Activated naive CD8-positive, alpha-beta T cell treated with anti-CD3 and anti-CD28 coated beads, Interleukin-2, amount 50 U/mL, for 24 hours (primary cell): ENCODE measurements at places on chromosomes 11 and 22.

- DNase-seq: peak; percentile 48
Observed at GRCh38 chr22:30606455-30607299, at the start of gene TCN2. TCN2 (plus strand) TSS chr22:30607174; CDS start chr22:30607332, 158 bp downstream.

DNA sequence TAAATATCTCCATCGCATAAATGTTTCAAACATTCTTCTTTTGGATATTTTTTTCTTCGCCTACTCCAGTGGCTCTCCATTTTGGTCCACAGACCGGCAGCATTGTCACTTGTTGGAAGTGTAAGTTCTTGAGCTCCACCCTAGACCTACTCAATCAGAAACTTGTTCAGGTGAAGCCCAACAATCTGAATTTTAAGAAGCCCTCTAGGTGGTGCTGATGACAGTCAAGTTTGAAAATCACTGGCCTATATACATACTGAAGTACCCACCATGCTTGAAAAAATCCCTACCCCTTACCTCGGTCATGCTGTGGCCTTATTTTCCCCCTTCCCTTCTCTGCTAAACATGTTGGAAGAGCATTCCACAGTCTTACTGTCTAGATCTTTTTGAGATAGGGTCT lies 10.2 kb upstream of the ACAT1 start:
- no peak for DNase-seq

- no peak for DNase-seq
Observed at GRCh38 chr11:93820847-93821246, 29.6 kb downstream of the VSTM5 start.

- DNase-seq: no peak
Observed at GRCh38 chr22:48531761-48532435, 1295.8 kb downstream of the BRD1 start.

- peak; percentile 49 for DNase-seq
Observed at GRCh38 chr11:69337211-69337721, 43.3 kb downstream of the MYEOV start.

DNA sequence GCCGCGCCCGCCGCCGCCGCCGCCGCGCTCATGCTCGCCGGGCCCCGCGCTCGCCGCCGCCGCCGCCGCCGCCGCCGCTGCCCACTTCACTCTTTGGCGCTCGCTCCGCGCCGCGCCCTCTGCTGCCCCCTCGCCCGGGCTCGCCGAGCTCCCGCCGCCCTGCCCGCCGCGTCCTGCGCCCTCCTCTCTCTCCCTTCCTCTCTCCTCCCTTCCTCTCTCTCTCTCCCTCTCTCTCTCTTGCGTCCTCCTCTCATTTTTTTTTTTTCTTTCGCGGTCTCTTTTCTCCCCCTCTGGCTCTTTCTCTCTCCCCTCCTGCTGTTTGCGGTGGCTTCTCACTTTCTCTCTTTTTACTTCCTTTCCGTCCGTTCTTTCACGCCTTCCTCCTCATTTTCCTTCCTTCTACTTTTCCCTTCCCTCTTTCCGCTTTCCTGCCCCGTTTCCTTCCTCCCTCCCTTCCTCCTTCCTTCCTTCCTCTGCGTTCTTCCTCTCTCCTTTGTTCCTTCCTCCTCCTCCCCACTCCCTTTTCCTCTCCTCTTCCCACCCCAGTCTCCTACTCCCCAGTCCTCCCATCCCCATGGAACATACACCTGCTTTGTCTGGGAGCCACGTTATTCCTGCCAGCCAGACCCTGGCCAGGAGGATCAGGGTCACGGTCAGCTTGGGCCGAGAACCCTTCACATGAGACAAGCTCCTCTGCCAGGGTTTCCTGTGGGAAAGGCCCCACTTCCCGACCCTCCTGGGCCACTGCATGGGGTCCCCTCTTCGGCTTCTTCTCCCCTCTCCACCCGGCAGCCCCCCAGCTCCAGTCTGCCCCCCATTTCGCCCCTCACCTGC lies 19.3 kb upstream of the SHISAL1 start:
- DNase-seq: peak; percentile 21

- no peak for DNase-seq
Observed at GRCh38 chr11:60338053-60338452, 11.0 kb downstream of the MS4A6E start.
